ENCODE measurements at places on chromosomes 7 and 10. TPM values are rescaled to one million over a fixed set of nuclear protein-coding genes. Genes with fewer than 3 reads are reported as not detected.

RPEL1 gene
- total RNA-seq: not detected

MAGI2 gene
- 7.7 TPM for total RNA-seq

INSYN2A gene
- total RNA-seq: 0.17 TPM

LOXL4 gene
- 26.5 TPM for total RNA-seq

TMEM26 gene
- total RNA-seq: not detected

IFIT1 gene
- 0.50 TPM for total RNA-seq

ARHGEF5 gene
- total RNA-seq: 43.9 TPM

PTPRN2 gene
- 0.91 TPM for total RNA-seq

TFR2 gene
- not detected for total RNA-seq

CYP17A1 gene
- total RNA-seq: not detected

HOXA9 gene
- total RNA-seq: 25.1 TPM

SHH gene
- not detected for total RNA-seq

BTBD16 gene
- total RNA-seq: not detected

FXYD4 gene
- not detected for total RNA-seq

KEL gene
- total RNA-seq: not detected

SPDYE16 gene
- not detected for total RNA-seq

HHEX gene
- total RNA-seq: 0.28 TPM

GIMAP6 gene
- not detected for total RNA-seq

COL26A1 gene
- total RNA-seq: not detected

TSC22D4 gene
- 35.2 TPM for total RNA-seq

CALHM1 gene
- total RNA-seq: not detected

MLXIPL gene
- total RNA-seq: 1.5 TPM

USP54 gene
- 11.0 TPM for total RNA-seq

CALY gene
- total RNA-seq: 0.75 TPM

IFIT2 gene
- 1.2 TPM for total RNA-seq

GRID2IP gene
- total RNA-seq: not detected

COA1 gene
- 34.8 TPM for total RNA-seq

CUBN gene
- total RNA-seq: 0.67 TPM

GSDME gene
- 76.8 TPM for total RNA-seq

ATP6V0A4 gene
- total RNA-seq: not detected

SEC24C gene
- total RNA-seq: 48.0 TPM

DYDC2 gene
- not detected for total RNA-seq

DLX5 gene
- 0.33 TPM for total RNA-seq

LIPM gene
- not detected for total RNA-seq

PAX2 gene
- not detected for total RNA-seq

SLC13A4 gene
- not detected for total RNA-seq

FKBP9 gene
- total RNA-seq: 141 TPM

ANKRD7 gene
- total RNA-seq: 1.7 TPM

RBM20 gene
- 0.07 TPM for total RNA-seq

ANK3 gene
- 12.9 TPM for total RNA-seq

LIPF gene
- total RNA-seq: not detected

TLX1 gene
- total RNA-seq: not detected

TRIM4 gene
- 24.0 TPM for total RNA-seq

MET gene
- total RNA-seq: 112 TPM

CYP3A4 gene
- not detected for total RNA-seq

AGBL3 gene
- total RNA-seq: 1.2 TPM

PAX4 gene
- not detected for total RNA-seq

HOXA3 gene
- total RNA-seq: 2.0 TPM

CDHR3 gene
- total RNA-seq: 3.2 TPM

LRRD1 gene
- total RNA-seq: under 0.01 TPM

TAC1 gene
- total RNA-seq: not detected

SMO gene
- 10.4 TPM for total RNA-seq

CPN1 gene
- total RNA-seq: not detected

DDC gene
- total RNA-seq: not detected

SPDYE5 gene
- total RNA-seq: not detected

Measured in mammary epithelial cell (primary cell).